ENCODE measurements at places on chromosomes 6 and 20.

DNA sequence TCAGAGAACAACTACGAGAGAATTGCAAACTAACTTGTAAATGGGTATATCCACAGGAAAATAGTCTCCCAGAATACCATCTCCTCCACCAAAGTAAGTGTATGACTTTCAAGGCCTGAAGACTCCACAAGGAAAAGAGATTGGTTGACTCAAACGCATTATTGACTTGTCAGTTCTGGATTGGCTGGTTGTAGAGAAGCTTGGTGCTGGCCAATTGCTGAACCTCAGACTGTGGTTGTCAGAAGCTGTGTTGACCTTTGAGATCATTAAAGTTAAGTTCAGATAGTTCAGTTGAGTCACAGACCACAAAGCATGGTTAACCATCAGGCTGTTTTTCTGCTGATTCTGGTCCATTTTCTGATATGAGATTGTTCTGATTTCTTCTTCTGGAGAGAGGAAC, 388.3 kb downstream of the BMP2 start:
- DNase-seq: no peak

DNA sequence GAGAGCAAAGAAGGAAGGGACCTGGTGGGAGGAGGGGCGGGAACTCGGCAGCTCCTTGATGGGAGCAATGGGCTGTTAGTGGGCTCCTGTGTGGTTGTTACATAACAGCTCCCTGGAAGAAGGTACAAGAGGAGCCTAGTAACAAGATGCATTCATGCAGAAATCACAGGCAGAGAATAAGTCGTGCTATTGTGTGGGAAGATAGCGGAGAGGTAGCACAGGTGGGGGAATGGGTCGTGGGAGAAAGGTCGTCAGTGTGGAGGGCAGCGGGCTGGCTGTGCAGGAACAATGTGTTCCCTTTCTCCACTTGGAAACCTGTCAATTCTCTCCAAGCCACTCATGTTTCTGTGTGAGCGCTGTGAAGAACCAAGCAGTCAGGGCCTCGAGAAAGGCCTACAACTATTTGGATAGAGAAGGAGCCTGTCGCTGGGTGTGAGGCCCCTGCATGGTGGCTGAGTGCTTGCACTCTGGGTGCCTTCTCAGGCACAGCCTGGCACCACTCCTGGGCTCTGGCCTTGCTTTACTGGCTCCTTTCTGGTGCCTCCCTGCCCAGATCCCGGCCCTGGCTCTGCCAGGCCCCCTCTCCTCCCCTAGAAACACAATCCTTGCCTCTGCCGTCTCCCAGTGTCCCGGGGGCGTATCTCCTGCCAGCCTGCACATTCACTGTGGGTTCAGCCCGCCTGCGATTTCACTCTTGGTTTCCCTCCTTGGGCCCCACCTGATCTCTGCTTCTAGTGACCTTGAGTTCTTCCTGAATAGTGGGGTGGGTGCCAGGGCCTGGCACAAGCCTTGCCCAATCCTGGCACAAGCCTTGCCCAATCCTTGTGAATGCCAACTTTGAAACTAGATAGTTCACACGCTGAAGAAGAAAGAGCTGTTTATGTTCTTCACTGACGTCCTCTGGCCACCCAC, 7.4 kb upstream of the FGD2 start:
- DNase-seq: no peak

DNA sequence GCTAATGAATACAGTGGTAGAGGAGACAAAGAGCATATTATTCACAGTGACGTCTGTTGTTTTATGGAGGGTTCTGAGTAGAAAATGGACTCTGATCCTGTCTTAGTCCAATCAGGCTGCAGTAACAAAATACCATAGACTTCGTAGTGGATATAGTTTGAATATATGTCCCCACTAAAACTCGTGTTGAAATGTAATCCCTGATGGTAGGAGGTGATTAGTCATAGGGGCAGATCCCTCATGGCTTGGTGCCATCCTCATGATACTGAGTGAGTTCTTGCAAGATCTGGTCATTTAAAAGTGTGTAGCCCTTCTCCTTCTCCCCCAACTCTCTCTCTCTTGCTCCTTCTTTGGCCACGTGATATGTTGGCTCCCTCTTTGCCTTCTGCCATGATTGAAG, 82.5 kb downstream of the CD83 start:
- DNase-seq: no peak

GRCh38 chr6:148249160-148249559, 93.5 kb upstream of the SASH1 start:
- DNase-seq: no peak

DNA sequence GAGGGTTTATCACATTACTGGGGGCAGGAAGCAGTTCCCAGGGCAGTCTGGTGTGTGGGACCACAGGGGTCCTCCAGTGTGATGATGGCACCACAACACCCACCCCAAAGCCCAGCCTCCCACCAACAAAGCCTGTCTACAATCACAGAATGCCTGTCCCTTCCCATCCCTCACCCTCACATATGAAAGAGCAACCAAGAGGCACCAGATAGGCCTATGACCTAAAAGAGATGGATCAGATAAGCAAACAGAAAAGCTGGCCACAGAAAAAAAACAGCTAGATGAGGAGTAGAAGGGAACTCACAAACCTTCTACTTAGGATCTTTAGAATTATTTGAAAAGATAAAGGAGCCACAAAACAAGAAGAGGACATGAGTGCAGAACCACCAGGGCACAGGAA, 54.3 kb downstream of the SERAC1 start:
- no peak for DNase-seq

DNA sequence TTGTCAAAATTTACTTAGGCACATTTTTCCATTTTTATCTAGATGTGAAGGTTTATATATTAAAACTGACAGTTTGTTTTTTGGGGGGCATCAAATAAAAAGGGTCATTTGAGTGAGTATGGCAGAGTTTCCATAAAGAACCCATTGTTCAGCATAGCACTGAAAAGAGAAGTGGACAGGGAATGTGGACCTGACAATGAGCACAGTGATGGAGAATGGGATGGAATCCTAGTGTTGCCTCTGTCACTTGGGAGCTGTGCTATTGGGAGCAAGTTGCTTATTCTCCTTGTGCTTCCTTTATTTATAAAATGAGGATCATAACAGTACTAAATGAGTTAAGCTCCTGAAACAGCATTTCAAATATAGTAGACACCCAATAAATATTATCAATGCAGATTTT, 130.7 kb upstream of the SIM1 start:
- DNase-seq: no peak

DNA sequence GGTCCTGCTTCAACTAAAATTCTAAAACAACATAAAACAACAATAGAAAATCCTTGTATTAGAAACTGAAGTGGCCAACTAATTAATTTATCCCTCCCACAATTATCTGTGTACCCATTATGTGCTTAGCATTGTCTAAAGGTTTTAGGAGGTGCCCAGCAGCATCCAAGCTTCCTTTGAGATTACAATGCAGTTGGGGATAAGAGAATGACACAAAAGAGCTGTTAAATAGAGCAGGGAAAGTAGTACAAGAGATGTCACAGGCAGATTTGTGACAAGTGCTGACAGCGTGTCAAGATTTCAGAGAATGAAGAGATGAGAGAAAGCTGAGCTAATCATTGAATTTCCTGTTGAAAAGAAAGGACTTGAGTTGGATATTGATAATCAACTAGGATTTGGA, 204.8 kb downstream of the OTOR start:
- DNase-seq: no peak

DNA sequence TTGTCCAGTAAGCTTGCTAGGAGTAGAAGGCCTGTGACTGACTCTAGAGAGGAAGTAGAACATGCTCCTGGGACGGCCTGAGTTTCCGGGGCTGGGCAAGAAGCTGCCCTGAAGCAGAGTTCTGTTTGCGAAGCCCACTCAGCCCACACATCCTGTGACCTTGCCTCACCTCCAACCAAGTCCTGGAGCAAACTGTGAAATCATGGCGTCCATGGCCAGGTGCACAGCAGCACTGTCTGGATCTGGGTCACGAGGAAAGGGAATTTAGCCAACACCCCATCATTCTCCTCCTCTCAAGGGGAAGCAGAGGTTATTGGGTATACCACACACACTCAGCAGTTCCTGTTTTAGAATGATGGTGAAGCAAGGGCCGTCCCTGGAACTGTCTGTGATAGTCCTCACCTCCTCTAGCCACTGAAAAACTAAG, 87.5 kb downstream of the CRYBG1 start:
- DNase-seq: no peak

- no peak for DNase-seq
Observed at GRCh38 chr20:54219751-54220426, 12.0 kb downstream of the PFDN4 start.

DNA sequence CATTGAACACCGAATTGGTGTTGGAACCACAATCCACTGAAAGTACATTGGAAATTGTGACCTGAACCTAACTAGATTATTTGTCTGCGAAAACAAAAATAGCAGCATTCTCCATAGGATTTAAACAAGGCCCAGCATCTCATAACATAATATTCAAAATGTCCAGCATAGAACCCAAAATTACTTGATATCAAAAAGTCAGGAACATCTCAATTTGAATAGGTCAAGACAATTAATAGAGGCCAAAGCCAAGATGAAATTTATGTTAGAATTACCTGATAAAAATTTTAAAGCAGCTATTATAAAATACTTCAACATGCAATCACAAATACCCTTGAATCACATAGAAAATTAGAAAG, 42.4 kb upstream of the CD2AP start:
- no peak for DNase-seq

- DNase-seq: no peak
Observed at GRCh38 chr6:55774286-55775028, 100.9 kb downstream of the BMP5 start.

DNA sequence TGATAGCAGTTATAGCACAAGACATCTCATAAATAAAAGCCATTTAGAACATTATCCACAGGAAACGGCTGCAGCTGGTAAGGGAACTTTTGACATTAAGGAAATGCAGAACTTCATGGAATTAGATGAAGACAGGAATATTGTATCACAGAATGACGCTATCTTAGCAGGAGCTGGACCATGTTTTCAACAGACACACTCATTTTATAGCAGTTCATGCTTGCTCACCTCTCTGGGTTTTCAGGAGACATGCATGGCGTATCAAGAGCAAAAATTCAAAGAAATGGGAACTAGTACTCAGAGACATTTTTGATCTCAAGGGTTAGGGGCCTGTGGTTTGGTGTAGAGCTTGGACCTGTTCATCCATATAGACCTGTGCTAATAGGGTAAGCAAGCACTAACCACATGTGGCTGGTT, 125.0 kb downstream of the FYN start:
- DNase-seq: no peak

DNA sequence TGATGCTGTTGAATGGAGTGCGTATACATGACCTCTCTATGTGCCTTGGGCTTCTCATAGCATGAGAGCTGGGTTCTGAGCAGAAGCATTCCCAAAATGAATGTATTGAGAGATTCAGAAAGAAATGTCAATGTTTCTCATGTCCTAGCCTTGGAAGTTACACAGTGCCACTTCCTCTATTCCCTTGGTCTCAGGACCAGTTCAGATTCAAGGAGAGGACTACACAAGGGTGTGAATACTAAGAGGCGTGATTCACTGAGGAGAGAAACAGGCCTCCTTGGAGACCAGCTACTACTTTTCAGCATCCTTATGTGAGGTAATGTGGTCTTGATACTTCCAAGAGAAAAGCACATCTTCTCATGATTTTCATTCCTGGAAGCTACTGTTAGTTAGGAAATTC, 10.4 kb downstream of the PPARD start:
- DNase-seq: no peak

GRCh38 chr6:39999006-39999867, 65.0 kb upstream of the MOCS1 start:
- DNase-seq: no peak

DNA sequence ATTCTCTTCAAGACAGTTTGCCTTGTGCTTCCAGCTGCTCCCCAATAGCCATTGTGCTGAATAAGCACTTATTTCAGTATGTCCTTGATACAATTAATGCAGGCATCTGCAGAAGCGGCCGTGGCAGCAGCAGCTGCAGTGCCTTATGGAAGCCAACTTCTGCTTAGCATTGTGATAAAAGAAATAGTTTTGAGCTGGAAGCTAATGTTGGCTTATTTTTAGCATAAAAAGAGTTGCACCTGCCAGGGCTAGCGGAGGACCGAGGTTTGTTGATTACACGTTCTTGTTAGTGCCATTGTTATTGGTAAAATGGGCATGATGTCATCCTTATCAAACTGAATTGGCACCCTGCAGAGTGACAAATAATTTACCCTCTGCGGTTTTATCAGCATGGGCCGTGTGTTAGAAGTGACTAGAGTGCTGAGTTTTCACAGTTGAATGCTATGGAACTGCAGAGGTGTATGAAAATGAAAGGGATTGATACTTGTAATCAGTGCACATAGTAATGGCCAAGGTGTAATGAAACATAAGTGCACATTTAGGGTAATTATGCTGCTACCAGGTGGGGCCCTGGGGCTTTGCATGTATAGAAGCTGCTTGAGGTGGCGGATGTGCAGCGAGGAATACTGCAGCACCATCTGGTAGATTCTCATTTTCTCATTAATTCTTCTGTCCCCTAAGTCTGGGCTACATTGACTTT, 334.3 kb downstream of the CDKAL1 start:
- DNase-seq: no peak

- DNase-seq: no peak
Observed at GRCh38 chr20:61447952-61448351, 195.9 kb downstream of the CDH4 start.

DNA sequence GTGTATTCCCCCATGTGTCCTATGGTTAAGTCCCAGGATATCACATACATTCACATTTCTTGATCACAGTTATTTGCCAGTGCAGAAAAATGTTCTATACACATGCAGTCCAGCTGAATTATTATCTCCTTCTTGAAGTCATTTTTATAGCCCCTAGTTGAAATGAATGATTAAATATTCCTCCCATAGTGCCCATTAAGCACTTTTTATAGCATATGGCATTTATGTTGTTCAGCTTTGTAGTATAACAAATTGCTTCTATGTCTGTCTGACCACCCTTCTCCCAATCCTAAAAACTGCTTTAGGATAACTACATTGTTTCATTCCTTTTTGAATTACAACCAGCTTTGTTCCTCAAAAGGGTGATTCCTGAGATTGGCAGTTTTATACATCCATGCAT, 123.5 kb downstream of the ADGRB3 start:
- no peak for DNase-seq

DNA sequence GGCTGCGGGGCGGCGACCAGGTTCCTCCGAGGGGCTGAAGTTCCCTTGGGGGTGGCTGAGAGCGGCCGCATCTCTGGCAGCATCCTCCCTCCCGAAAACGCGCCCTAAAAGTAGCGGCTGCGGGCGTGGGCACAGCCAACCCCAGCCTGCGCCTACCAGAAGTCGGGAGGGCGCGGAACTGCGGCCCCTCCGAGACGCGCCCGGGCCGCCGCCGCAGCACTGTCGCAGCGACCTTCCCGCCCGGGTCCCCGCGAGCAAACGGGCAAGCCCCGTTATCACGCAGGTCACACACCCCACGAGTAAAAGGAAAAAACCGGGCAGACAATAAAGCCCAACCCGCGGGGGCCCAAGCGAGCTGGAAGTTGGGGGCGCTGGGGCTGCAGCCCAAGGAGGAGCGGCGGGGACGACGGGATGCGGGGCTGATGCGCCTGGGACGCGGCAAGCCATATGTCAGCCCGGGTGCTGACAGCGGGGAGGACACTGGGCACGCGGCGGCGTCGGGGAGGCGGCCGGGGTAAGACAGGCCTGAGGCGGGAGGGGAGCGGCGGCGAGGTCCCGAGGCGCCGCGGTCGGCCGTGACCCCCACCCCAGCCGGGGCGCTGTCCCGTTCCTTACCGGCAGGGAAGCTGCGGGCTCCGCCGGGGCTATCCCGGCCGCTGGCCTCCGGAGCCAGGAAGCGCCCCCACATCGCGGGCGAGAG, 659 bp downstream of the CEP85L start:
- peak; percentile 15 for DNase-seq

All from stimulated activated CD4-positive, alpha-beta T cell treated with anti-CD3 and anti-CD28 coated beads, Interleukin-12 subunit alpha, Interleukin-12 subunit beta, amount 100 ng/mL, for 24 hours (primary cell).